Fibroblast of lung (primary cell): ENCODE measurements at places on chromosomes 5 and 9.

DNA sequence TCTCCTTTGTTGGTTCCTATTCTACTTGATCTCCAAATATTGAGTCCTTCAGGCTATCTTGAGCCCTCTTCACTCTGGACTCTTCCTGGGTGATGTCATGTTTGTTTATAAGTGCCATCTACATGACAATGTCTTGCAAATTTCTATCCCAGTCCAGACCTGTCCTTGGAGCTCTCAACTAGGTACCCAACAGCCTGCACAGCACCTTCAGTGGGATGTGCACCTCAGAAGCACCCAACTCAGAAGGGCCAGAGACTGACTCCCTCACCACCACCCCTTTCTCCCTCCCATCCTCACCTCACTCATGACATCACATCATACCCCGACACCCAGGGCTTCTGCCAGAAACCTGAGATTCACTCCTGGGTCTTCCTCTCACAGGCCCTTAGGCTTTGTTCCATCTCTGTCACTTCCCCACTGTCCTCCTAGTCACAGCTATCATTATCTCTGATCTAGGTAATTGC lies 14.4 kb downstream of the TXN start:
- no peaks in the 10 kb centered on the region for H3K4me1 ChIP-seq
- DNase-seq, result no peak
- no peaks in the 10 kb centered on the region for H3K27me3 ChIP-seq
- H3K36me3 ChIP-seq, result peaks cover 5% of the 10 kb centered on the region

DNA sequence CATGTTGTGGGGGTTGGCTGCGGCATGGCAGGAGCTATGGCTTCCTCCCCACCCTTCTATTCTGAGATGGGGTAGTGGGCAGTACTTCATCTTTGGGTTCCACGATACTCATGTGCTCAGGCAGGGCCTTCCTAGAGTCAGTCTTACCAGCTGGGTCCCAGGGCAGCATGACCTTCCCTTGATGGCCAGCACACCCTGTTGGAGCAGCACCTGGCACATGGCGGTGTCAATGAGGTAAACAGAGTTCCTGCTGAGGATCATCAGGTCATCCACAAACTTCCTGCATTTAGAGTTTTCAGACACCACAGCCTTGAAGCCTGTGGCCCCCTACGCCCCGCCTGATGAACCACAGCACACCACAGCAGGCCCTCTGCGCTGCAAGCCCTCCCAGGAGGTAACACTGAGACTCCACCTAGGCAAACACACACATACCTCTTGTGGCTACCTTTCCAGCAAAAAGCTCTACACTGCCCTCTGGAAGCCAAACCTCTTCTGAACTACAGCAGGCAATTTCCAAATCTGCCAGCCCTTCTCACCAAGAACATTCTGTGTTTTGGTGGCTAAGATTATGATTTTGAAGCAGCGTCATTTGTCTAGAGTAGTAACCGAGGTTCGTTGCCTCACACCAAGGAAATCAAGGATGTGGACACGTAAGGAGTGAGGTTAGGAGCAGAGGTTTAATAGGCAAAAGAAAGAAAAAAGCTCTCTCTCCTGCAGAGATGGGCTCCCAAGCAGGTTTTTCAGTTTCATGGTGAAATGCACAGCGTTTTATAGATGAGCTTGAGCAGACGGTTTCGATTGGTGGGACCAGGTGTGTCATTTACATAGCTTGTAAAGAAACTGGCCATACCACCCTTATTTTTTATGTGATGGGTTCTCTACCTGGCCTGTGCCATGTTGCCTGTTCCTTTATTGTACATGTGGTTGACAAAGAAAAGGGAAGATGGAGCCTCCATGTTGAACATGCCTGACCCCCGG lies 20.3 kb upstream of the TMEM174 start:
- H3K27me3 ChIP-seq, result peaks cover 14% of the 10 kb centered on the region
- no peak overlapping the region for H3K4me3 ChIP-seq
- H3K4me1 ChIP-seq, result no peaks in the 10 kb centered on the region
- no peak overlapping the region for H3K27ac ChIP-seq
- H3K36me3 ChIP-seq, result no peaks in the 10 kb centered on the region

DNA sequence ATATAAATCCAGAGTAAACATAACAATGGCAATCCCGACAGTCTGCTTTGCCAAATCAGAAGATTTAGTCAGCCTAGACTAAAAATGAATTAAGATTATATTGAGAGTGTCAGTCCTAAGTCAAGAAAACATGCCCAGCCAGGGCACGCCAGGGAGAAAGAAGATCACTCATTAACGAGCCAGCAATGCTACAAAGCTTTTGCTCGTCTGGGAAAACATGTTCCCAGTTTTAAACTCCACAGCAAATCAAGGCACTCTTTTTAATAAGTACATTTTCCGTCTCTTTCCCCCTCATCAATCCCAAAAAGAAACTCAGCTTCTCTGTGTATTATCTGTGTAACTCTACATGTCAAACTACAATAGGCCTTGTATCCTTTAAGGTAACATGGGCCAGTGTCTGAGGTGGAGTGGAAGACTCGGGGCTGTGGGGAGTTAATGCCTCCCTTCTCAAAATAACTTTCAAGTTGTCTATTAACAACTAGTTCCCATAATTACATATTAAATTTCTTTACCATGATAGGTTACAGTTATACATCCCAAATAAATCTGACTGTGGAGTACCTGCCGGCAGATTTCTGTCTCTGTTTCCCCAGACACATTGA lies 40.9 kb downstream of the NFIB start:
- DNase-seq, result no peak
- H3K4me1 ChIP-seq, result peaks cover 19% of the 10 kb centered on the region
- no peak overlapping the region for H3K4me3 ChIP-seq
- no peaks in the 10 kb centered on the region for H3K27me3 ChIP-seq

GRCh38 chr5:111935009-111935408 lies 178.0 kb upstream of the NREP start:
- H3K27ac ChIP-seq, result no peak overlapping the region
- peaks cover 20% of the 10 kb centered on the region for H3K4me1 ChIP-seq
- no peaks in the 10 kb centered on the region for H3K36me3 ChIP-seq
- DNase-seq, result no peak
- H3K4me3 ChIP-seq, result no peak overlapping the region

DNA sequence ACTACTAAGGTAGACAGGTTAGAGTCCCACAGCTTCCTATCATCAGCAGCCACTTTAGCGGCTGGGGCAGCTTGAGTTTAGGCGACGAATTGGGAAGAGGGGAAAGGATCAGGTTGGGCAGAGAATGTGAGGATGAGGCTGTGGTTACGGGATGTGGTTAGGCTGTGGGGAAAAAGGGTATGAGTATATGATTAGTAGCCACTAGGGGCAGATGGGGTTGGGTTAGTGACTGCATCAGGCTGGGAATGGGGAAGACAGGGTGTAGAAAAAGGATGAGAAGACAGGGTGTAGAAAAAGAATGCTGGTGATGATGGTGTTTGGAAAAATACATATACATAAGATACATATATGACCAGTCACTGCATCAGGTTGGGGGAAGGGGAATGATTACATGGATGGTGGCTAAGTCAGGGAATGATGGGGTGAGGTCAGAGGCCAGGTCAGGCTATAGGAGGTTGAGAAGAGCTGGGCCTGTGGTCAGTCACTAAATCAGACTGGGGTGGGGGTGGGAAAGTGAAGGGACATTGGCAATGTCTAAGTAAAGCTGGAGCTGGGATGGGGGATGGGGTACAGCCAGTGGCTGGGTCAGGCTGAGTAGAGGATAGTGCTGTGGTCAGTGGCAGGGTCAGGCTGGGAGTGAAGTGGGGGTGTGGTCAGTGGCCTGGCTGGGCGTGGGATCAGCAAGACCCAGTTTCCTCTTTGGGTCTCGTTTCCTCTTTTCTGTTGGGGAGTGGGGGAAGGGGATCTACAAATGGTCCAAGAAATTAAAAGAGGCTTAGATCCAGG lies 2.1 kb downstream of the TLN1 start:
- peak overlapping the region; percentile 96 for H3K4me3 ChIP-seq
- H3K27ac ChIP-seq, result peak overlapping the region; percentile 94
- H3K4me1 ChIP-seq, result peaks cover 23% of the 10 kb centered on the region
- peaks cover 9% of the 10 kb centered on the region for H3K36me3 ChIP-seq
- peak; percentile 87 for DNase-seq

GRCh38 chr5:669111-669841 lies 23.9 kb downstream of the TPPP start:
- H3K4me3 ChIP-seq, result no peak overlapping the region
- H3K36me3 ChIP-seq, result peaks cover 2% of the 10 kb centered on the region
- H3K27ac ChIP-seq, result no peak overlapping the region
- DNase-seq, result no peak

DNA sequence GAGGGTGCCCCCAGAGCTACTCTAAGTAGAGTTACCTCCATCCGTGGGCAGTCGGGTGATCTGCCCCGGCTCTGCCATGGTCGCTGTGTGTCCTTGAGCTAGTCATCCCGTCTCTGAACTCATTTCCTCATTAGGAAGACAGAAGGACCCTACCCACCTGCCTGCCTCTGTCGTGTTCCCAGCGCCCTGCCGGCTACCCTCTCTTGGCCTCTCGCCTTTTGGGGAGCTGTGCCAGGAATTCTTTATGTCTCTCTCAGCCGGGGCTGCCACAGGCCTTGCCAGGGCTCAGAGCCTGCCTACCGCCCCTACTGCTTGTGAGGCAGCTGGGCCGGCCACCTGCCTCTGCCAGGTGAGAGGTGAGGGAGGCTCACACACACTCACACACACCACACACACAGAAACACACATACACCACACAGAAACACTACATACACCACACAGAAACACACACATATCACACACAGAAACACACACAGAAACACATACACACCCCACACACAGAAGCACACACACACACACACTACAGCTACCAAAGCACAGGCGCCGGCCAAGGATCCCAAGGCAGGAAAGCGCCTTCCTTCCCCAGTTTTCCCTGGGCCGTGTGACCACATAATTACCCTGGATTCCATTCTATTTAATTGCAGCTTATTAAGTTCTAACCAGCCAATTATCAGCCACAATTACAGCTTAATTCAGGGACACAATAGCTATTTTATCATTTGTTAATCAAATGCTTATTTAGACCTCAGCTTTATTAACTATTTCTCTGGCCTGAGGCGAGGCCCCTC lies 41.7 kb downstream of the UNC5A start:
- no peaks in the 10 kb centered on the region for H3K4me1 ChIP-seq
- no peak overlapping the region for H3K4me3 ChIP-seq
- no peaks in the 10 kb centered on the region for H3K36me3 ChIP-seq
- H3K27ac ChIP-seq, result no peak overlapping the region

DNA sequence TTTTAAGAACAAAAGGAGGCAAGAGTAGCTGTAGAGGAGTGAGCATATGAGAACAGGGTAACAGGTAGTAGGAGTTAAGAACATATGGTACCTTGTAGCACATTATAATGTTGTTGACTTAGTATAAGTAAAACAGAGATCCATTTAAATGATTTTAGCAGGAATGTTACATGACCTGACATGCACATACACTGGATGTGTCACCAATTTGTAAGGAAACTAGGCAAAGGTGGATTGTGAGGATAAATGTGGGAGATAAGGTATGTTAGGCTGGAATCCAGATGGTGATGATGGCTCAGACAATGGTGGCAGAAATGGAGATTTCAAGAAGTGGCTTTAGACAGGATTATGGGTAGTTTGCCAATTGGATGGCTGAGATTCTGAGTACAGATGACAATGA lies 443.1 kb upstream of the DAB2 start:
- no peak for DNase-seq
- H3K27ac ChIP-seq, result no peak overlapping the region
- H3K27me3 ChIP-seq, result no peaks in the 10 kb centered on the region

GRCh38 chr5:34574936-34575467 lies 81.1 kb upstream of the RAI14 start:
- no peak for DNase-seq
- H3K27ac ChIP-seq, result no peak overlapping the region
- H3K4me3 ChIP-seq, result no peak overlapping the region
- no peaks in the 10 kb centered on the region for H3K27me3 ChIP-seq
- H3K4me1 ChIP-seq, result peaks cover 22% of the 10 kb centered on the region

- H3K4me3 ChIP-seq, result no peak overlapping the region
- H3K27ac ChIP-seq, result no peak overlapping the region
- no peaks in the 10 kb centered on the region for H3K36me3 ChIP-seq
Observed at GRCh38 chr5:148928141-148928540, 101.7 kb downstream of the ADRB2 start.

DNA sequence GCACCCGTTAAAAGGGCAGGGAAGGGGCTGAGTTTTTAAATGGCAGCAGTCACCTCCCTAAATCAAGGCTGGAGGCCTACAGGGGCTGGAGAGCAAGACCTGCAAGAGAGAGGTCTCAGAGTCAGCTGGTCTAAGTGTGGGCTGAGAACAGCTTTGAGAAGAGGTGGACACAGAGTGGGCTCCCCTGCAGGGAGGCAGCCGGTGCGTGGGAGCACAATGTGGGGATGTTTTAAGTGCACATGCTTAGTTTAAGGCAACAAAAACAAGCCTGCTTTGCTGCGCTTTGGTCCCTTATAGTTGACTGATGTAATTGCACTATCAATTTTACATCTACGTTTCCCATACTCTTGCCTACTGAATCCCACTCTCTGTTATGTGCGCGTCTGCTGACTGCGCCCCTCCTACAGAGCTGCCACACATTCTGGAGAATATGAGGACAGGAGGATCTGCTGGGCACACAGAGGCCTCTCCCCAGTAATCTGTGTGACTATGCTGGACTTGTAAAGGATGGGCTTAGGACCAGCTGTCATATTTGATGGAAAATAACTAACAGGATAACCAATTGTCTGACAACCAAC lies 62.0 kb upstream of the ICE1 start:
- no peaks in the 10 kb centered on the region for H3K27me3 ChIP-seq
- no peak for DNase-seq
- no peaks in the 10 kb centered on the region for H3K4me1 ChIP-seq
- no peak overlapping the region for H3K27ac ChIP-seq
- H3K36me3 ChIP-seq, result no peaks in the 10 kb centered on the region
